ENCODE measurements at places on chromosomes 1 and 21. TPM values are rescaled to one million over a fixed set of nuclear protein-coding genes. Genes with fewer than 3 reads are reported as not detected.

Gene FAM72D
- 0.49 TPM for total RNA-seq

Gene CROCC
- total RNA-seq = 20.7 TPM

Gene ADGRL4
- 4.9 TPM for total RNA-seq

Gene KCNE2
- total RNA-seq = 0.25 TPM

Gene SZT2
- total RNA-seq = 16.7 TPM

Gene SPRR2E
- total RNA-seq = not detected

Measured in temporal lobe (tissue), 4 donors.